ENCODE measurements at places on chromosomes 12 and 14.

DNA sequence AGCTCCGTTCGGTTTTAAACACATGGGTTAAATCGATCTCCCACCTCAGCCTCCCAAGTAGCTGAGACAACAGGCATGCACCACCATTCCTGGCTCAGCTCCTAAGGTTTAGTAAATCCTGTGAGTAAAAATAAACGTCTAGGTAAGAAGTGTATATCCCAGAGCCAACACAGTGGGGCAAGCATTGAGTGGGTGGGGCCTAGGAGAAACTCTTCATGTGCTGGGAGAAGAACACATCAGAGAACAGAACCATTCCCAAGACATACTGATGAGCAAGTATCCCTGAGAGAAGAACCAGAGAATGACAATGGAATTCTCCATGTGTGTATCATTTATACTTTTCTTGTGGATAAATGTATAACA, 86.3 kb downstream of the SEC23A start:
- DNase-seq = peak; percentile 11

- no peak for DNase-seq
Measured at GRCh38 chr12:9404031-9404430, 195.8 kb upstream of the PZP start.

GRCh38 chr12:76410371-76410770, 62.2 kb upstream of the BBS10 start:
- no peak for DNase-seq

- DNase-seq = no peak
Measured at GRCh38 chr12:20119596-20120402, 248.5 kb upstream of the PDE3A start.

GRCh38 chr12:108457006-108457733, 57.9 kb upstream of the FICD start:
- DNase-seq = peak; percentile 77

GRCh38 chr14:54424479-54424901, 16.7 kb downstream of the CNIH1 start:
- peak; percentile 52 for DNase-seq

DNA sequence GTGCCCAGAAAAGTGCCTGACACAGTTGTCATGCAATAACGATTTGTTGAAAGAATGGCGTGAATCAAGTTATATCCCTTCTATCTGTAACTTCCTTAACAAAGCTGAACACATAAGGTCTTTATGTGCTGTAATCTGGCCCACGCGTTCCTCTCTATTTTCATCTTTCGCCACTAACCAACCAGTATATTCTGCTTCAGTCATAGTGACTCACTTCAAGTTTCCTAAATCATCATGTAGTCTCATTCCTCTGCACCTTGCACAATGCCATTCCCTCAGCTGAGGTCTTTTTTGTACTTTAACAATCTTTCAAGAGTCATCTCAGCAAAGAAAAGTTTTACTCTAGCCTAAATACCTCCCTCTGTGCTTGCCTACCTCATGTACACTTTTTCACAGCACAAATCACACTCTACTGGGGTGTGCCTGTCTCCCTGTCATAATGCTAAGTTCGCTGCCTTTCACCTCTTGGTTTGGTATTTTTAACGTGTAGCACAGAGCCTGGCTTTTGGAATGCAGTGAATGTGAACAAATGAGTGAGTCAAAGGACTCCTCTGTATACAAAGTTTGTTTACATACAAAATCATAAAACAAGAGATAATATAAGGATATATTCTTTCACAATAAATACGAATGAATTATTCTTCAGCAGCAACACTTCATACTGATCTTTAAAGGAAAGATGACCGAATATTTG, 2.9 kb upstream of the CMAS start:
- no peak for DNase-seq

Data from DMS53 (cell line).